ENCODE measurements at places on chromosomes 4 and X.

DNA sequence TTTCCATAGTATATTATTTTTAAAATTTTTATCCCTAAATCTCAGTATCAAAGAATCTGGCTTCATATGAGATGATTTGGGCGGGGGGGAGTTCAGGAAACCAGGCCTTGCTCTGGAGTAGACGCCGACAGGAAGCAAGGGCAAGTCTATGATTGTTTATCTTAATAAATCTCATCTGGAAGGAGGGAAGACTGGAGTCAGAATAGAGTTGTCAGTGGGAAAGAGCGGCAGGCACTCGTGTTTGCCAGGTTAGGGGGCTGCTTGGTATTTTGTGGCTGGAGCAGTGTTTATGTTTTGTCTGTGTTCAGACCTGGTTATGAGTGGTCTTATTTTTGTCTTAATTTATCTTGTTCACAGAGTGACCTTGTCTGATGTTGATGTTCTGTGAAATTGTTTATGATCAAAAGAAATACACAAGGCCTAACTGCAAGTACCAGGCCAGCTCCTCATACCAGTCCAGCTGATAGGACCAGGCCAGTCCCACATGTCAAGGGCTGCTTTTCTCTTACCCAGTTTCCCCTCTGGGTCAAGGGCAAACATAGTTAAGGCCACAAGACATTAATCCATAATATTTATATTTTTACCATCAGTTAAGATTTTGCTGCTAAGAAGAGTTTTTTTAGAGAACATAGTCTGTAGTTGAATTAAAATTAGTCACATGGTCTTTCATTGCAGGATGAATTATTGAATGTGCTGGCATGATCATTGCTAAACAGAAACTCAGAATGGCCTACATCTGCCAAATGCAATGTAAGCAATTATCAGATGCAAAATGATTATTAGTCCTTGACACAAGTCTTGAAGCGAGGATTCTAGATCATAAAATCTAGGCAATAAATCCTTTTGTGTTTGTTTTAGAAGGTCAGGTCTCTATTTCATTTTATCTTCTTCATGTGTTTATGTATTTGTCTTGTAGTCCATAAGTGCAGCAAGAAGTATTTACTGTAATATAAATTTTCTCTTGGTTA, 176.5 kb downstream of the GASK1B start:
- no peak for DNase-seq

GRCh38 chrX:134191281-134191680, 45.7 kb upstream of the CCDC160 start:
- no peak for DNase-seq

GRCh38 chr4:16114546-16114945, 30.7 kb upstream of the PROM1 start:
- no peak for DNase-seq

DNA sequence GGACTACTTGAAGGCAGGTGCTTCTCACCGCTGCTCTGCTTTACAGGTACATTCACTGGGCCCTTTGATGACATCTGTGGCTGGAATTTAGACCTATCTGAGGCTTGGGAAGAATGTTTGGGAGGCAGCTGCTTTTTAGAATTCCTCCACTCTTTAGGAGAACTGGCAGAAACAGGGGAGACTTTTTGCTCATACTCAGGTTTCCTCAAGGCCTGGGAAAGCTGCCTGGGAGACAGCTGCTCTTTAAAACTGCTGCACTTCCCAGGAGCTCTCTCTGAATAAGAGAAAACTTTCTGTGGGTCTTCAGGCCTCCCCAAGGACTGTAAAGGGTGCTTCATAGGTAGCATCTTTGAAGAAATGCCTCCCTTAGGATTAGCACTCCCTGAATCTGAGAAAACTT, 14.3 kb downstream of the CT47C1 start:
- DNase-seq = no peak

GRCh38 chr4:133151691-133152329, 2.7 kb downstream of the PCDH10 start:
- no peak for DNase-seq

DNA sequence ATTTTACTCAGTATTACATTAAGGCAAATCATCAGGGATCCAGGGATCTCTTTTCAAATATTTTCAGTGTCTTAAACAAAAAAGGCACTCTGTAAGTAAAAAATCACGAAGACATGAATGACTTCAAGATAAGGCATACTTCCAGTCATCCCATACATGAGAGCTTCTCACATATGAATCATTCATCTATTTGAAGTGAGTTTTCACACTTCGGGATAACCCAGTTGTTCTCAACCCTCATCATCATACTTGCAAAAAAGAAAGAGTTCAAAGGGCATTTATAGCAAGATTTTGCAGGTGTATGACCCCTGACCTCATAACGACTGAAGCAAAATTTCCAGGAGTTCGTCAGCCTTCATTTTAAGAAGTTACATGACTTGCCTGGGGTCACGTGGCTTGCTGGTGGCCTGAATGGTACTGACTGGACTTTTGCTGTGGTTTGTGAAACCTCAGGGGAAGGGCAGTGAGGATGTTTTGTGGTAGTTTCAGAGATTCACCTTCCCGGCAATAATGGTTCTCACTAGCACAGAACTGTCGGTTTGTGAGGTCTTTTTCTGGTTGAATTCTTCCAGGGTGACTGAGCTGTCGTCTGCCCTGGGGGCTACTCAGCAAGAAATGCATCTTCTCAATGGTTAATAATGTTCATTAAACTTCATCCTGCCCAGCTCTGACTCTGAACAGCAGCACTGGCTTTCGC, 115.8 kb upstream of the SHISA3 start:
- DNase-seq = no peak

Data from central memory CD4-positive, alpha-beta T cell (primary cell).